Glomerular endothelial cell (primary cell): ENCODE measurements at places on chromosomes 11 and 22. TPM values are rescaled to one million over a fixed set of nuclear protein-coding genes. Genes with fewer than 3 reads are reported as not detected.

Gene OVCH2
- not detected in 2 replicates for total RNA-seq

Gene MPPED1
- 0.06 and 0.15 TPM in 2 replicates for total RNA-seq

Gene NNMT
- 240 and 279 TPM in 2 replicates for total RNA-seq

Gene OR8G5
- not detected in 2 replicates for total RNA-seq

Gene RAB39A
- not detected in 2 replicates for total RNA-seq

Gene SMC1B
- total RNA-seq: not detected in 2 replicates

Gene UPK3A
- total RNA-seq: not detected in 2 replicates

Gene SCT
- not detected in 2 replicates for total RNA-seq

Gene SAA4
- not detected in 2 replicates for total RNA-seq

Gene PRODH
- total RNA-seq: 1.0 TPM in 1 of 2 replicates, not detected in the other

Gene CEND1
- total RNA-seq: 0.58 and 0.78 TPM in 2 replicates

Gene UBE2L6
- 74.1 and 87.1 TPM in 2 replicates for total RNA-seq

Gene RCOR2
- total RNA-seq: 0.29 and 1.1 TPM in 2 replicates

Gene VPREB3
- total RNA-seq: not detected in 2 replicates

Gene CDHR5
- not detected in 2 replicates for total RNA-seq

Gene ZNF214
- total RNA-seq: 0.41 and 0.44 TPM in 2 replicates

Gene PGA5
- not detected in 2 replicates for total RNA-seq

Gene PTH
- total RNA-seq: not detected in 2 replicates

Gene CDC45
- total RNA-seq: 5.4 and 11.5 TPM in 2 replicates

Gene PIWIL4
- total RNA-seq: 1.1 and 4.0 TPM in 2 replicates

Gene GSTT2B
- total RNA-seq: 3.0 and 20.1 TPM in 2 replicates

Gene CNIH2
- 0.15 TPM in 1 of 2 replicates, not detected in the other for total RNA-seq

Gene TPBGL
- 1.3 and 1.6 TPM in 2 replicates for total RNA-seq

Gene FOLR1
- 1.2 TPM in 1 of 2 replicates, not detected in the other for total RNA-seq

Gene BATF2
- total RNA-seq: 1.3 and 2.7 TPM in 2 replicates

Gene EFCAB6
- 0.23 and 2.7 TPM in 2 replicates for total RNA-seq

Gene GGTLC2
- total RNA-seq: not detected in 2 replicates

Gene MOGAT2
- not detected in 2 replicates for total RNA-seq

Gene MMP8
- total RNA-seq: not detected in 2 replicates

Gene CST6
- 0.29 and 0.82 TPM in 2 replicates for total RNA-seq

Gene SCUBE2
- total RNA-seq: 0.76 and 1.7 TPM in 2 replicates

Gene TEX12
- total RNA-seq: 0.23 TPM in 1 of 2 replicates, not detected in the other

Gene SLC22A25
- total RNA-seq: not detected in 2 replicates

Gene LMF2
- total RNA-seq: 82.2 and 93.8 TPM in 2 replicates

Gene SMIM35
- 0.12 TPM in 1 of 2 replicates, not detected in the other for total RNA-seq

Gene PATE2
- 0.93 TPM in 1 of 2 replicates, not detected in the other for total RNA-seq

Gene ANKK1
- total RNA-seq: 0.12 TPM in 1 of 2 replicates, not detected in the other

Gene OR5P2
- total RNA-seq: not detected in 2 replicates

Gene SYT13
- 0.05 and 0.06 TPM in 2 replicates for total RNA-seq

Gene AGBL2
- not detected in 2 replicates for total RNA-seq

Gene MRGPRE
- total RNA-seq: not detected in 2 replicates

Gene OR52R1
- not detected in 2 replicates for total RNA-seq

Gene PGAP2
- total RNA-seq: 13.8 and 17.4 TPM in 2 replicates

Gene MED19
- total RNA-seq: 33.8 and 43.2 TPM in 2 replicates

Gene C22orf15
- 0.41 TPM in 1 of 2 replicates, not detected in the other for total RNA-seq

Gene SLC6A5
- not detected in 2 replicates for total RNA-seq

Gene CABP4
- total RNA-seq: 1.3 and 1.7 TPM in 2 replicates

Gene RFPL3
- total RNA-seq: not detected in 2 replicates

Gene TRIM29
- not detected in 2 replicates for total RNA-seq

Gene APOBEC3F
- 4.9 and 11.4 TPM in 2 replicates for total RNA-seq

Gene TMEM109
- total RNA-seq: 123 and 167 TPM in 2 replicates

Gene GTSE1
- 1.5 and 7.5 TPM in 2 replicates for total RNA-seq

Gene SYT8
- not detected in 2 replicates for total RNA-seq

Gene THRSP
- not detected in 2 replicates for total RNA-seq

Gene P2RY6
- total RNA-seq: 1.1 TPM in 1 of 2 replicates, not detected in the other
